ENCODE measurements at places on chromosomes 7 and 10.

- no peak for DNase-seq
Measured at GRCh38 chr10:18861382-18861781, 187.2 kb upstream of the MALRD1 start.

- DNase-seq = no peak
Measured at GRCh38 chr10:80614576-80615416, 77.1 kb downstream of the SH2D4B start.

GRCh38 chr10:100647928-100648327 is 97.5 kb upstream of the PAX2 start:
- no peak for DNase-seq

- no peak for DNase-seq
Measured at GRCh38 chr10:95500097-95500496, 61.1 kb downstream of the SORBS1 start.

GRCh38 chr7:20721086-20721810 is 65.4 kb downstream of the SP8 start:
- DNase-seq = no peak

- DNase-seq = no peak
Measured at GRCh38 chr10:67011480-67011879, 85.6 kb downstream of the LRRTM3 start.

- no peak for DNase-seq
Measured at GRCh38 chr10:128713874-128714570, 587.8 kb upstream of the MKI67 start.
